K562 (cell line): ENCODE measurements at places on chromosomes 3 and 15.
A peak's percentile ranks its signal among the peaks of the same experiment; 100 is the strongest.

GRCh38 chr3:196624907-196625306 lies 14.6 kb upstream of the NRROS start:
- DNase-seq, result no peak

DNA sequence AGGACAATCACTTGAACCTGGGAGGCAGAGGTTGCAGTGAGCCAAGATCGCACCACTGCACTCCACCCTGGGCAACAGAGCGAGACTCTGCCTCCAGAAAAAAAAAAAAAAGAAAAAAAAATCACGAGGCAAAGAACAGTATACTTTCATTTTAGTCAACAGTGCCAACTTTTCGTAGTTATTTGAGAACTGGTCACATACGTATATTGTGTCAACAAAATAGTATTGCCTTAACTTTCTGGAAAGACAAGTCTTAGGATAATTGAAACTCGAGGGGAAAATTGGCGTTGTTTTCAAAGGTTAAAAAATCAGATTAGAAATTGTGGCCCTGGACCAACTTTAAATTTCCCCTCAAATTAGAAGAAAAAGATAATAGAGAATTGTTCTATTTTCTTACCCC lies 13.8 kb downstream of the GMPS start:
- no peak for DNase-seq

- no peak for DNase-seq
Observed at GRCh38 chr3:18544146-18544545, 119.0 kb upstream of the SATB1 start.

- DNase-seq, result no peak
Observed at GRCh38 chr3:172877011-172877410, 126.5 kb downstream of the ECT2 start.

- DNase-seq, result no peak
Observed at GRCh38 chr3:183494341-183494740, 61.2 kb downstream of the KLHL6 start.

DNA sequence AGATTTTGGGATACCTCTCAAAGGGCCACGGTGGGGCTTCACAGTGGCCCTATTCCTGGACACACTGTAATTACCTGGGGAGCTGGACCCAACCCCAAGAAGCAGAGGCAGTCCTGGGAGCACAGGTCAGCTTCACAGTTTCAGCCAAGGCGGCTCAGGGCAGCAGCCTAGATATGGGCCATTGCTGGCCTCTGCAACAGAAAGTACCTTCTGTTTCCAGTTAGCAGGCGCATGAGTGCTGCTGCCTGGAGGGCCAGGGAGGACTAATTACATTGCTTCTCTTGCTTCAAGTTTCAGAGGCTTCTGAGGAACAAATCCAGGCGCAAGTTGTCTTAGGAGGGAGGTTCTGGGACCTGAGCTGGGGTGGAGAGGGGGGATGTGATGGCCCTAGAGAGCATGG lies 13.5 kb upstream of the DUSP7 start:
- DNase-seq, result no peak

DNA sequence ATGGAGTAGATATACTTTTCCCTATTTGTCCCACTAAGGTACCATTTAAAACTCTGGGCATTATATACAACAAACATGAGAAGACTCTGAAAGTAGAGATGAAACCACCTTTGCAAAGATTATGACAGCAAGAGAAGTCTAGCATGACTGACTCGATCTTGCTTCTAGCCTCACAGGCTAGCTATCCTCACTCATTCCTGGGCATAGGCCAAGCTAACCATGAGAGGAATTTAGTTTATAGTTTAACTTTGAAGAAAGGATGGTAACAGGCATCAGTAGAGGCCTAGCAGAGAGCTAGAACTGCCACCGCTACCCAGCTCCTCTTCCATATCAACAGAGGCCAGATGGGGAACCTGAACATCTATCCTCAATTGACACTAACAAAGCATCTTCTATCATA lies 63.5 kb upstream of the FSIP1 start:
- DNase-seq, result no peak

DNA sequence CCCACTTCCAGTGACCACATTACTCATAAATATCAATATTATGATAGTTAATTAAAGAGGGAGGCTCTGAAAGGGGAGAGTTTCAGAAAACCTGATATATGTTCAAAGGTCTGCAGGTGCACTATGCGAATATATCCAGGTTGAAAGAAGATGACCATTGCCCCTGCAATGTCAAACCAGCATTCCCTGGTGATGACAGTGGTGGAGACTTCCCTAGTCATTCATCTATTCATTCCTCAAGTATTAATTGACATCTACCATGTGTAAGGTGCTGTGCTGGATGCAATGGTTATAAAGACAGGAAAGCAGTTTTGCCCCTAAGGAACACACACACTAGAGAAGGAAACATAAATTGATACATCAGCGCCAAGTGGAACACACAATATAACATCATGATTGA lies 588.3 kb upstream of the KCNMB2 start:
- no peak for DNase-seq

GRCh38 chr3:58463181-58463941 lies 28.5 kb upstream of the KCTD6 start:
- peak; percentile 67 for DNase-seq

DNA sequence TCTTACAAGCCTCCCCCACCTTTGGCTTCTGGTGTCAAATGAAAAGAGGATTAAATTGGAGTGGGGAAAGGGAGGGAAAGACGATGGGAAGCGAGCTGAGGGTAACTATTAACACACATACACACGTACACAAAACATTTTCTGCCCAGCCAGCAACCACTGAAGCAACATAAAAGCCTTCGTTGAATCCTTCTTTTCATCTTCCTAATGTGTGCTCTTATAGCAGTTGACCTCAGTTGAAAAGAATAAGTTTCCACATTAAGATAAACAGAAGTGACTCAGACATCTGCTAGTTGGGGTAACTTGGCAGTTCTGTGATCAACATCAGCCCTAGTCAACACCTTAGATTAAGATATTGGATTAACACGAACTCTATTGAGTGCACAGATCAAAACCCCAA lies 558.5 kb downstream of the MECOM start:
- DNase-seq, result no peak

DNA sequence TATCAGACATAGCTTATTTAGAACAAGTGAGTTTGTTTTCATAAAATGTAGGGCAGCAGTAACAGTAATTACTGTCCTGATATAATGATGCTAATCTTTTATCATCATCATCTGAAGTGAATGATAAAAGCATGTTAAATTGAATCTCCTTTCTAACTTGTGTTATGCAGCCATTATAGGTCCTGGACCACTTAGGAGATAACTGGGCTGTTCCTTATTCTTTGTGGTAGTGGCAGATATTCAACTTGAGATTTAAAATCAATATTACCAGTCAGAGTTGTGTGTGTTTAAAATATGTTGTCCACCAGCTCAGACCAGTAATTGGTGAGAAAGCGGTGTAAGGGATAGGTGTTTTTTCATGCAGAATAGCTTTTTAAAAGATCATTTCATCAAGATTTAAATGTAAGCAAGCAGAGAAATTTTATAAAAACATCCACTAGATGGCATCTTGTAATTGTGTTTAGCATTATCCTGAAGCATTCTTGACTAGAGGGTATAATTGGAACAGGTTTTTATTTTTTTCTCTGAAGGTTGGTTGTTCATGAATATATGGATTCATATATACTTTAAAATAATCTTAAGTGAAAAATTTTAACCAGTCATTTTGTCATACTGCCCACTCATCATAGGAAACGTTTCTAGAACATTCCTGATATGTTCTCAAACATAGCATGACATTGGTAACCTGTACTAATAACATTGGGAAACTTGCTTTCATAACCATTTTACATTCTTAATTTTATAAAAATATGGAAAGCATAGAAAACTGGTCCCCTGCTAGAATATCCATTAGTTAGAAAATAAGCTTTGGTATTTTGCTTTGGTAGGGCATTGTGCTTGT lies 153.9 kb downstream of the BBX start:
- DNase-seq, result no peak

DNA sequence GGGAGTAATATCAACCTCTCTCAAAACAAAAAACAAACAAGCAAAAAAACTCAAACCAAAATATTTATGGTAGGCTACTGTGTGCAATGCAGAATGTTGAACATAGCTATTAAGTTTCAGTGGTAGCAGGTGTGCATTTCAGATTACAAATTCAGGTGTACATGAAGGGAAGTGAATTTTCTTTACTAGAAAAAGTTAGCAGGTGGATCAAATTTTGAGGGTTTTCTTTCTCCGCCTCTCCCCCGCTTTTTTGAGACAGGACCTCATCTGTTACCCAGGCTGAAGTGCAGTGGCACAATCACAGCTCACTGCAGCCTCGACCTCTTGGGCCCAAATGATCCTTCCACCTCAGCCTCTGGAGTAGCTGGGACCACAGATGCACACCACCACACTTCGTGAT lies 109.7 kb upstream of the GOLIM4 start:
- DNase-seq, result no peak

- DNase-seq, result no peak
Observed at GRCh38 chr15:90609242-90610180, 79.8 kb downstream of the CRTC3 start.

- no peak for DNase-seq
Observed at GRCh38 chr3:48502728-48503168, 1.2 kb downstream of the SHISA5 start.

DNA sequence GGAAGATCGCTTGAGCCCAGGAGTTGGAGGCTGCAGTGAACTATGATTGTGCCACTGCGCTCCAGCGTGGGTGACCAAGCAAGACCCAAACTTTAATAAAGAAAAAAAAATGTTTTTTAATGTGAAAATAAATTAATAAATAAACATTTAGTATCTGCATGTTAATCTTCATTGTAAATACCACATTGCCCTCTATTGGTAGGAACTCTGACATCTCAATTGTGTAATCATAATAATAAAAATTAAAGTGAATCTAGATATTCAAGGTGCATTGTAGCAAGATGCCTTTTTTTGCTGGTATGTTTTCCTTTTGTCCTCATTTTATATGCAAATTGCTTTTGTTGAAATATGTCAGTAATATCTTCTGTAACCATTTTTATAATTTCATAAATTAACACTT lies 95.0 kb upstream of the LIMD1 start:
- DNase-seq, result peak; percentile 20

GRCh38 chr3:124669470-124669869 lies 60.8 kb upstream of the UMPS start:
- no peak for DNase-seq

GRCh38 chr3:12415014-12415680 lies 69.1 kb upstream of the TSEN2 start:
- no peak for DNase-seq

DNA sequence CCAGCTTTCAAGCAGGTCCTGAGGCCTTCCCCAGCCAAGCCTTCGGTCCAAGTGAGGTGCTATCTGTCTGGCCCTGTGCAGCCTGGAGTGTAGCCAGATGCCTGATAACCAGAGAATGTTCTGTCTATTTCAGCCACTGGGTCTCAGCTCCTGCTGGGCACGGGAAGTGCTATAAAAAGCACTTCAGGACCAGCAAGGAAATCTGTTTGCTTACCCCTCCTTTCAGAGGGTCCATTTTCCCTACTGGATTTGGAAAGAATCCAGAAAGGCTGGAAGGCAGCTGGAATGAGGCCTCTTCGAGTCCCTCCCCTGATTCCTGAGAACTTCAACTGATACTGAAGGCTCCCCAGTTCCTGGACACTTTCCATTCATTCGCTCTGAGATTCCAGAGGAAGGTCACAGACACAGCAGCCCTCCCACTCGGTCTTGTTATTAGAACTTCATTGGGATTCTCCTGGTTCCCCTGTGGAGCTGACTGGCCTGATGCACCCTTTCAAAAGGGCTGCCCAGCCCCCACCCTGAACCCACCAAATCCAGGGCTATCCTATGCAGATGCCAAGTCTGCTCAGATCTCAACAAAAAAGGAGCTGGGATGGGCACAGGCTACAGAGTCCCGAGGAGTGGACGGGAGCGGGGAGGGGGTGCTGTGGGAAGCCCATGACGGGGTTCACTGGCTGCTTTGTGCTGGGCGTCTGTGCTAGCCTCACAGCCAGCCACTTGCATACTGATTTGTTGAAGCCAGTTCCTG lies 70.4 kb downstream of the UMPS start:
- no peak for DNase-seq

DNA sequence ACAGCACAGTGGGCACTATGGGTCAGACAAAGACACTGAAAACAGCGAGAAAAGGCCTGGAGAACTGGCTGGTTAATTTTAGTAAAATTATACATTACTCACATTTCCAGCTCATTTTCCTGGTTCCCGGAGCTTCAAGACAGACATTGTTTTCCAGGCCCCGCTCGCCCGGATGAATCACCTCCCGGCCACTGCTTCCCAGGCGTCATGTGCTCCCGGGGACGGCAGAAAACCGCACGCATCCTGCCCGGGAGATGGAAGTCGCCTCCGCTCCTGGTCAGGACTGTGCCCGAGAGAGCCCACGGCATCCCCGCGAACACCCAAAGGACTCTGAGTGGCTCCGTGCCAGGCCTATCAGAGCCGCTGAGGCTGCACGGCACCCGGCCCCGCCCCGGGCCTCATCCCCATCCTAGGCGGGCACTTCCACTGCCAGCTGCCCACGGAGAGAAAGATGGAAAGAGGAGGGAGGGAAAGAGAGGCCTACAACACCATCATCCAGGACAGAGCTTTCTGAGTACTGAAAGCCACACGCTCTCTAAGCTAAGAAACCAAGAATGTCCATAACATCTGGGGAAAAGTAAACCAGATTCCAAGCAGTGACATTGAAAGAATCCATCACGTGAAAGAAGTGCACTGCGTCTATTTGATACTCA lies 75.1 kb downstream of the VGLL4 start:
- no peak for DNase-seq

DNA sequence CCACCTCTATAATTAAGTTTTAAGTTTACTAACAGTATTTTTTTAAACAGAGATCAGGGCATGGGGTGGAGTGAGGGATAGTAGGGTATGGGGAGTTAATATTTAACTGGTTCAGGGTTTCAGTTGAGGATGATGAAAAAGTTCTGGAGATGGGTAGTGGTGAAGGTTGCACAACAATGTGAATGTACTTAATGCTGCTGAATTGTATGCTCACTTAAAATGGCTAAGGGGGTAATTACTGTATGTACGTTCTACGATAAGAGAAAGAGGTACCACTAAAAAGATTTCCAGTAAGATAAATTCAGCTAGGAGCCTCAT lies 101.4 kb downstream of the TNIK start:
- no peak for DNase-seq

DNA sequence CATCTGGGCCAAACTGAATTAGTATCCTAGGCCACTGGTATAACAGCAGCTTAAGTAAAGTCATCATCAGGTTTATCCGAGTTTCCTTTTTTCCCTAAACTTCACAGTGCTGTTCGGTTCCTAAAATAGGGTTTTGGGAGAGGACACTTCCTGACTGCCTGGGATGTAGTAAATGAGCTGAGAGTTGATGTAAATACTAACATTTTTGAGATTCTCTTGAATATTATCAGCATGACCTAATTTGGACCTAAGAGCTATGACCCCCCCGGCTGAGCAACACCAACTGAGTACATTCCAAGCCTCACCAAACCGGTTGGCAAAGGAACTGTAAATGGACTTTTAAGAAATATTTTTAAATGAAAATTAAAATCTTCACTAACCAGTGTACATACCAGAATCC lies 78.8 kb downstream of the IL5RA start:
- DNase-seq, result no peak

GRCh38 chr3:52439426-52440248 lies 5.3 kb downstream of the SEMA3G start:
- no peak for DNase-seq

DNA sequence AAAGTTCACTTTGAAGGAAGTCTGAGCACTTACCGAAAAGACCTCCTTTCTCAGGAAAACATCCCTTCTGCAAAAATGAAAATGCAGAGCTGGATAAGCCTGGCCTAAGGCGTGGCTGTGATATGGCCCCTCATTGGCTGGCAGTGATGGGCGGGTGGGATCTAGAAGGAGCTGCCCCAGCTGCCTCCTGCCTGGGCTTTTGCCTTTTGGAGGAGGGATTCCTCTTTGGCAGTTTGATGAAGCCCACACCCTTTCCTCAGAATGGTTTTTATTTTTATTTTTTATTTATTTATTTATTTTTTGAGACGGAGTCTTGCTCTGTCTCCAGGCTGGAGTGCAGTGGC lies 4.0 kb upstream of the DZIP1L start:
- no peak for DNase-seq
